NK-92 treated with Interleukin-12 subunit alpha and Interleukin-12 subunit beta, amount 100 ng/mL, for 24 hours (cell line): ENCODE measurements at places on chromosomes 7 and 10.

- no peak for DNase-seq
Measured at GRCh38 chr7:158444501-158445420, 142.9 kb downstream of the PTPRN2 start.

- DNase-seq: no peak
Measured at GRCh38 chr10:114967071-114967470, 29.1 kb downstream of the TRUB1 start.

DNA sequence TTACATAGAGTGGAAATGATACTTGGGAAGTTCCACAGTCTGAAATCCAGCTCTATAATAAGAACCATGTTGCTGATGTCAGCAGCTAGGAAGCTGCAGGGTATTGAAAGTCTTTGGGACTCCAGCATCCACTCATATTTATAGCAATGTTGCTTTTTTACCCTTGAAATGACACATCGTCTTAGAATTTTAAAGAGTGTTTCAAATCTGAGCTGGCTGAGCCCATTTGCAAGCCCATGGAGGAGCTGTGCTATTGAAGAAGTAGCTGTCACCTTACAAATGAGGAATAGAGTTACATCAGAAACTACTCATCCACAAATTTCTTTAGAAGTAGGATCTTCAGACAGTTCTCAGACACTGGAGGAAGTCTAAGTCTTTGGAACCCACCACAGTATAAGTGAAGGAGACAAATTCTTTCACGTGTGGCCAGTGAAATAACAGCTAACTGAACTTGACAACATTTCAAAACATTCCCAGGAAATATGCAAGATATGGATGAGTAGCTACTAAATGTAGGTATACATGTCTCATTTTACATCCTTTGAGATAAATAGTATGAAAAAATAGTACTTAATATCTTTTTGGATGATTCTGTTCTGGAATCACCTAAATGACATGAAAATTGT, 203.6 kb downstream of the ZNF365 start:
- no peak for DNase-seq

DNA sequence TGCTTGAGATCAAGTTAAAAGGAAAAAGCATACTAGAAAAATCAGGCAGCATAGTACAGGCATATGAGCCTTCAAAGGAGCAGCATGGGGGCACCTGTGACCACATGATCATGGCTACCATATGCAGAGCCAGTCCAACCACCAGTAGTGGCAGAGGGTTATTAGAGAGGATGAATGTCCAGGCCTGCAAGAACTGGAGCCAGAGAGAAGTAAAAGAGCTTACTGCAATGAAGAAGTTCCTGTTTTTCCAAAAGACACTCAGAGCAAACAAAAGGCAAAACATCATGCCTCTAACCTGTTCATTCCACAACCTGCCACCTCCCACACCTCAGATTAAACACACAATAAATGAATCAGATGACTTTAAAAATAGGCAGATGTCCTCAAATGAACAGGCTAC, 99.6 kb upstream of the NAMPT start:
- no peak for DNase-seq

- DNase-seq: no peak
Measured at GRCh38 chr7:131619336-131620305, 63.2 kb upstream of the PODXL start.

DNA sequence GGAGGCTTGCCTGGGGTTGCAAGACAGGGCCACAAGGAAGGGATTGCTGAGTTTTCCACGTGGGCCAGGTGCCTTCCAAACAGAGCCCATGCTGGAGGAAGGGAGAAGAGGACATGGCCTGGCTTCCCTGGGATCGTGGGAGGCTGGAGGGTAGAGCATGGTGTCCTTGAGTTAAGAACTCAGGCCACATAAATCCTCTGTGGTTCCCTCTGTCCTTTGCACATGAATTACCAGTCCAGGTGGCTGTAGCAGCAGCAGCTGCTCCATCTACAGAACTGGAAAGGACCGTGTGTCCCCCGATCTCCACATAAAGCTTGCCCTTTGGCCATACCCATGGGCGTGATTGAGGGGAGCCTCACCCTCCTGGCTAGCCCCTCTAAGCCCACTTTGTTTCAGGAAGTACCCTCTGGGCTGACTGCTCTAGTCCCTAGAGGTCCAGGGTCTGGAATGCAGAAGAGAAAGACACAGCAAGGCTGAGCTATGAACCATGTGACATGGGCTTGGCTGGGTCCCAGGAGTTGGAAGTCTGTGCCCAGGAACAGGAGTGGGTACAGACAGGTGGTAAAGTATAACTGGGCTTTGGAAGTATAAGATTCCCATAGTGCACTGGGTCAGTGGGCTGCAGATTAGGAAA, 84.9 kb downstream of the C10orf105 start:
- DNase-seq: no peak

- DNase-seq: no peak
Measured at GRCh38 chr10:6399879-6400278, 180.2 kb downstream of the PRKCQ start.

- DNase-seq: no peak
Measured at GRCh38 chr7:117350027-117350426, 27.2 kb upstream of the WNT2 start.

DNA sequence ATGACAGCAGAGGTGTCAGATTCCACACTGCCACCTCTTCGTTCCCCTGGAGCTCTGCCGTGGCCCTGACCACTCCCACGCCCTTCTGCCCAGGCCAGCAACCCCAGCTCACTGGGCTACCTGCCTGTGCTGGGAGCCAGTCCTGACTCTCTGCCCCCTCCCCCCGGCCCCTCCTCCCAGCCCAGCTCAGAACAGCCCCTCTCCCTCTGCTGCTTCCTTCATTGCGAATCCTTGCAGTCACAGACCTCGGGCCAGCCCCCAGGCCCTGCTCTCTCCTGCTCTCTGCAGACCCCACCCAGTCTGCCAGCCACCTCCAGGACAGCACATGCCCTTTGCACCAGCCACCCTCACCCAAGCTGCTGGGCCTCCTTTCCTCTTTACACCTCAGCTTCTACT, 60.4 kb downstream of the TCERG1L start:
- no peak for DNase-seq

DNA sequence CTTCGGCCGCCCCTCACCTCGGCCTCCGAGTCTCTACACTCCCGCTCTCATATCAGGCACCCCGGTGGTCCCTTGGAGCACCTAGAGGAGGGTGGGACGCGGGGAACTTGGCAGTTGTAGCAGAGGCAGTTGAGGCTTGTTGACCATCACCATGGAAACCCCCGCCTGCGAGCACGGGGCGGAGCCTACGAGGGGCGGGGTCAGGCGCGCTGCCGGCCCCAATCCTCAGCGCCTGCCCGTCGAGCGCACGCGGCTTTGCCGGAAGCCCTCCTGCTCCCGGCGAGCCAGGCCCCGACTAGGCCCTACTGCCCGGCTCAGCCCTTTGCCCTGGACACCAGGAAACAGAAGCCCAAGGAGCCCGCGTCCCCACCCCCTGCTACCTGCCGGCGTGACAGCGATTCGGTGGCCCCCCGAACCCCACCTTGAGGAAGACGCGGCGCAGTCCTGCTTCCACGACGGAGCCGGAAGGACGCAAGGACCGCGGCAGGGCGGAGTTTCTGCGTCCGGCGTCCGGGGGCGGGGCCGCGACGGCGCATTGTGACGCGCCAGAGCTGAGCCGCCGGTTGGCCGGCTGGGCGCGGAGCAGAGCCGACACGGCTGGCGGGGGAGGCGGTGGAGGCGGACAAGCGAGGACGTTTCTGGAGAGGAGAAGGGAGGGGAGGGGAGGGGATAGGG, at the start of gene HNRNPF:
HNRNPF (minus strand) TSS at position 477 of the 675 bp plus-strand sequence. CDS start 21,302 bp downstream, outside the sequence.
- DNase-seq: peak; percentile 89

DNA sequence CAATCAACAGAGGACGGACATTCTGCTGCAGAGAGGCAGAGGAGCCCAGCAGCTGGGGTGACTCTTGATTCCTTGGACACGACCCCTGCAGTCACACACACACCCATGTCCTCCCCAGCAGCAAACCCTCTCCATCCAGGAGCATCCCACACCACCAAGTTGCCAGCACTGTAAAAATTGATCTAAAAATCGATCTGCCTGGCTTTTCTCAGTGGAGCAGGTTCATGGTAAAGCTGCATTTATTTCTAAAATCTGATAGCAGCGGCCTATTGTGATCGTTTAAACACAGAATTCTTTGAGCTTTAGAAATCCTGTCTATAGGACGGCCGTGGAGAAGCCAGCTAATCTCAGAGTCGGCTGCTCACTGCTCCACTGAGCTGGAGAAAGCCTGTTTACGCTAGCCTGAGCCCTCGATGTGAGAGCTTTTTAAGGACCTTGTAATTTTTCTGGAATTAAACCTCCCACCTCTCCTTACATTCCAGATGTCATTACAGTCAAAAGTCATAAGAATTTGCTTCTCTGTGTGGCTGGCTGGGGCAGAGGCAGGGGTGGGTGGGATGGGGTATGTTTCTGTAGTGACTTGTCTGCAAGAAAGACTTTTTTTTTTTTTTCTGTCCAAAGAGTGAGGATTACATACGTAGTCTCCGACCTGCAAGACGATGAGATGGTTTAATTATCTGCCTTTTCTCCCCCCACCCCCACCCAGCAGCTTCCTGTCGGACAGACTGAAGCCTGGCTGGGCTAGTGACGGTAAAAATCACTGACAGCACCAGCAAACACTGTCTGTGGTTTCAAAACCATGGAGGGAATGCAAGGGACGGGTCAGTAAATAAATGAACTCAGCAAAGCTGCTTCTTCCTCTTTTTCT, 31.6 kb downstream of the TRIM8 start:
- DNase-seq: no peak

DNA sequence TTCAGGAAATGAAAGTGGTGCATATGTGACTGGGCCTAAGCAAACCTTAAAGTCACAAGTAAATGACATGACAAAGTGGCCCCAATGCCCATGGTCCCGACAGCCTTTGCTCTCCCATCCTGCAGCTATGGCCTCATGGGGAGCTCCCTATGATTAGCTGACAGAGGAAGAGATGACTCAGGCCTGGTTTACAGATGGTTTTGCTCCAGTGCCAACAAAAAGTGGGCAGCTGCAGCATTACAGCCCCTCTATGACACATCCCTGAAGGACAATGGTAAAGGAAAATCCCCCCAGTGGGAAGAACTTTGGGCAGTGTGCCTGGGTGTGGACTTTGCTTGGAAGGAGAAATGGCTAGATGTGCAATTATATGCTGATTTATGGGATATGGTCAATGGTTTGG, 105.1 kb upstream of the ADCY1 start:
- no peak for DNase-seq

DNA sequence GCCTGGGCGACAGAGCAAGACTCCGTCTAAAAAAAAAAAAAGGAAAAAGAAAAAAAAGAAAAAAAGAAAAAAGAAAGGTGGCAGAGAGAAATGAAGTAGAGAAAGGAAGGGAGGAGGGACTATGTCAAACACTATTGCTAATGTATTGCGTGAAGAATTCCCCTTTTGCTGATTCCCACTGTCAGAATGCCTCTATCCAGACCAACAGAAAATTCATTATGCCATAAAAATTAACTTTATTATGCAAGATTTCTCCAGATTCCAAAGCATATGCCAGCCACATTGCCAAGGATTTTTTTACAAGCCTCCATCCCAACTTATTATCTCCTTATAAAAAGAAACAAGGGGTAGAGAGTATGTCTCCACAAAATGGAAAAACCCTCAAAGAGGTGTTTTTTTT, 209.3 kb downstream of the MTERF1 start:
- no peak for DNase-seq

DNA sequence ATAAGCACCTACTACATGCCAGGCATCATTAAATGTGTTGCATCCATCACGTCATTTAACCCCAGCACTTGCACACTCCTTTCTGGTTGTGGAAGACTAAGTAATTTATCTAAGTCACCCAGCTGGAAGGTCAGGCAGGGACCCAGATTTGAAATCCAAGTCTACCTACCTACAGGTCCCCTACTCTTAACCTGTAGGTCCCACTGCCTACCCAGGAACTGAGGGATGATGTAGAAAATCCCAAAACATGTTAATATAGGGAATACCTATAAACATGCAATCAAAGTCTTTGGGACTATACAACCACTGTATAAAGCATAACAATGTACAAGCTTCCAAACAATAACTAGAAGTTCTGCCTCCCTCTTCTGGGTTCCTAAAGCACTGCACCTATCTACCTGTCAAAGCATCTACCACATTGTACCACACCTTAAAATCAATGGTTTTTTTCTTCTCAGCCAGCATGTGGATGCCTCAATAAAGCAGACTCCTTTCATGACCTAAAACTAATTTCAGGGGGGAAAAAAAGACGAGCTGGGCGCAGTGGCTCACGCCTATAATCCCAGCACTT, 5.6 kb downstream of the IL6 start:
- DNase-seq: no peak

DNA sequence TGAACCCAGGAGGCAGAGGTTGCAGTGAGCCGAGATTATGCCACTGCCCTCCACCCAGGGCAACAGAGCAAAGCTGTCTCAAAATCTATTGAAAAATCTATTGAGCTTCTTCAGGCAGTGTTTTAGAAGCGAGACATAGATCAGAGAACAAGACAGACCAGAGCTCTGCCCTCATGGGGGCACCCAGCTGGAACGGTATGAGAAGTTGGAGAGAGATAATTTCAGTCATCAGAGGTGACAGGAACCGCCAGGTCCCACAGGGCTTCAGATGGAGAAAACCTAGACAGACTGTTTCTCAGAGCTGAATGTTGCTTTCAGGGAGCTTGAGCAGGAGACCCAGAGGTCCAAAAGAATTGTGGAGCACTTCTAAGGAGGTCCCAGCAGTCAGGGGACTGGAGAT, 14.2 kb upstream of the GTF2IRD1 start:
- no peak for DNase-seq

DNA sequence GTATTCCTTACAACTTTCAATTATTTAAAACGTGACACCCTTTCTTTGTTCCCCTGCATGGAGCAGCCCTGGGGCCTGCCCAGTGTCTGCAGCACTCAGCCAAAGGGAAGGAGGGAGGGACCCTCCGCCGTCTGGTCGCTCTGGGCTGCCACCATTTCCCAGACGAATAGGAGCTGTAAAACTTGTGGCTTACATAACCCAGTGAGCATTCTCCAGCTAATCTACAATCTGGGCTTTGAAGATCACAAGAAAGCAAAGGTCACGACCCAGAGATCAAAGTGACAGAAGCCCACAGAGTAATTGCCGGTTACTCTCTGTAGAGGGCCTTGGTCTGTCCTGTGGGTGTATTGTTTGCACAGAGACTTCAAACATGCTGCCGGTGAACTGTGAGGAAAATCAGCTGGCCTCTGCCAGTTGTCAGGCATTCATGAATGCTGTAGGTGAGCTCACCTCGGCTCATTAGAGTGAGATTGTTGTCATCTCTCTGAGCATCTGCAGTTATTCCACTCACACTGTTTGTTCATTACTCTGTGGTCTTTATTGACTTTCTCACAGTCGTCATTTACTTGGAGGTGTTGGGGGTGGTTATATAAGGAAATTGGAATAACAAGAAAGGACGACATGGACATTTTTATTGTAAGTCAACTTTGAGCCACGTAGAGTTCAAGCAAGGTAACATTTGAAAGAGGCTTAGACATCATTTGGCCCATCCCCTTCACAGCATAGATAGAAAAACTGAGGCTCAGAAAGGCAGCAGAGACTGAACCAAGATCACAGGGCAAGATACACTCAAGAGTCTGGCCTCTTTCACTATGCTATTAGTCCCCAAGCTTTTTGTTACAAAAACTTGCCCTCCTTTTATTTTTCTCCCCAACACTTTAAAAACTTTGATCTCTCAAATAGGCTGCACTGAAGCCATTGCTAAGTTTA, 619.8 kb downstream of the LRMDA start:
- no peak for DNase-seq
